Smooth muscle cell of the umbilical artery (primary cell): ENCODE measurements at places on chromosomes 11 and 22. TPM values are rescaled to one million over a fixed set of nuclear protein-coding genes. Genes with fewer than 3 reads are reported as not detected.

DDI1 gene
- not detected in 2 replicates for total RNA-seq

ZFPL1 gene
- 23.5 and 33.7 TPM in 2 replicates for total RNA-seq

SNRPD3 gene
- total RNA-seq = 137 and 160 TPM in 2 replicates

ZNF280B gene
- total RNA-seq = 1.8 and 2.2 TPM in 2 replicates
